ENCODE measurements at places on chromosomes 16 and 17. TPM values are rescaled to one million over a fixed set of nuclear protein-coding genes. Genes with fewer than 3 reads are reported as not detected.

- H3K4me3 ChIP-seq, result no peak overlapping the region
- no peak for DNase-seq
- H3K27ac ChIP-seq, result no peak overlapping the region
These were observed 16.2 kb upstream of the MRC2 start for GRCh38 chr17:62611292-62611691.

DNA sequence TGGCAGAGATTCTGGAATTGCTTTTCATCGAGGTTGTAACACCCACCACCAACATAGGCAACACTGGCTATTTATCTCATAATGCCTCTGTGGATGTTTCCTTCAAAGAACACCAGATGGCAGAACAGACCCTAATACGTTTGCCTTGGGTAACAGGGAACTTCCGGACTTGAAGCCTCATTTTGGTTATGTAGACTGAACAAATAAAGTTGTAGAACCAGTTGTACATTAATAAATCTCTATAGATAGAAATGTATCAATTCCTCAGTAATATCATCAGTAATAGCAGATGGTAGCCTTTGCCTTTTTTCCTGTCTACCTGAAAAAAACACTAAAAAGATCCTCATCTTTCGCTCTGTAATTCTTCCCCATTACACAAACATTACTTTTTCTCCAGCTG lies 25.9 kb upstream of the APOH start:
- H3K36me3 ChIP-seq, result no peaks in the 10 kb centered on the region
- no peak for DNase-seq
- no peak overlapping the region for H3K4me3 ChIP-seq
- no peaks in the 10 kb centered on the region for H3K27me3 ChIP-seq

Gene CCDC144A
- total RNA-seq, result 1.2 TPM

DNA sequence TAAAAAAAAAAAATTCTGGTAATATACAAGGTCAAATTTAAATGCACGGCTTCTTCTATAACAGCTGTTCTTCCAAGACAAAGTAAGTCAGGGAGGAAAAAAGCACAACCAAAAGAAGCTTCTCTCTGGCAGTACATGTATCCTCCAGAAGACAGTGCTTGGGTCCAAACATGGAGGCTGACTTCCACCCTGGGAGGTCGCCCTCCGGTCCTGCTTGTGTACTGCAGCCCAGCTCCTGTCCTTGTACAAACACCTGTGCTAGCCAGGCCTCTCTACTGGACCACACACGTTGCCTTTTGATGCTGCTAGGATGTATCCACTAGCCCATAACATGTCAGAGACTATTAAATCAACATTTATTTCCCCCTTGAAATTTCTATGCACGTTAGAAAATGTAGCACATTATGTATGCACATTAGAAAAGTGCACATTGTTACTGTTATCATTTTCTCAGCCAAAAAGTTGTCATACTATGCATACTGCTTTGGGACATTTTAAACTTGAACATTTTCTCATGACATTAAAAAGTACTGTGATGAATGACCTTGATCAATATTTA lies 21.9 kb downstream of the TEKT3 start:
- no peaks in the 10 kb centered on the region for H3K27me3 ChIP-seq
- H3K4me1 ChIP-seq, result no peaks in the 10 kb centered on the region

DNA sequence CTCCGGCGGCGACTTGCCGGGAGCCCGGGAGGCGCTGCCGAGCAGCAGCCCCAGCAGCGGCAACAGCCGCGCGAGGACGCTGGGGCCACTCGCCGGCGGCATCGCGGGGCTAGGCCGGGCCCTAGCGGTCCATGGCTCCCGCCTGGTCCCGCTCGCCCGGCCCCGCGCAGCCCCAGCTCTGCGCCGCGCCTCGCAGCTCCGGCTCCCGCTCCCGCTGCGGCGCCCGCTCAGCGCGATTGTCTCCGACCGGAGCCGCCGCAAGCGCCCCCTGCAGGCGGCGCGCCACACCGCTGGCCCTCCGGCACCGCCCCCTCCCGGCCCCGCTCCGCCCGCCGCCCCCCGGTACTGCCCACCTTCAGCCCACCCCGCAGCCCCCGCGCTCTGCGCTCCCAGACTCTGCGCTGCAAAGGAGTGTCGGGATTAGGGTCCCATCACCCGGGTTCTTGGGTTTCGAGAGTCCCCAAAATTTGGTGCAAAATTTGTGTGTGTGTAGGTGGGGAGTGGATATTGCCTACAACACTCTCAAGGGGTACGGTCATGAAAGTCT lies at the start of gene FAM171A2:
Gene FAM171A2 (minus strand): TSS at position 241 of the 547 bp plus-strand sequence. CDS start 139 bp downstream, at position 102.
- no peaks in the 10 kb centered on the region for H3K36me3 ChIP-seq
- DNase-seq, result peak; percentile 86
- H3K27me3 ChIP-seq, result peaks cover 17% of the 10 kb centered on the region
- peak within 1 kb of the TSS; percentile 88 for H3K4me3 ChIP-seq
- H3K27ac ChIP-seq, result peak within 1 kb of the TSS; percentile 90

DNA sequence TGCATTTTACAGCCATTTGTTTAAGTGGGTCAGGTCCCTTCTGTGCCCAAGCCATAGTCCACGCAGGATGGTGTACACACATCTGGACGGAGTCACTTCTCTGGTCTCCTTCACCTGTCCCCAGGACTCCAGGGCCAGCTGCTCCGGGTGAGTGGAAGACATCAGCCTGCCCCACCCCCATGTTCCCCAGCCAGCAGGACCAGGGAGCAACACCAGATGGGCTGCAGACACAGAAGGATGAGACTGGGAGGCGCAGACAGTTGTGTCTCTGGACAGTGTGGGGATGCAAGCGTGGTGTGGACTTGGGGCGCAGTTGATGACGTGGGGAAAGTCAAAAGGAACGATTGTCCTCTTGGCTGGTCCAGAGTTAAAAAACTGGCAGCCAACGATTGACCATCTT lies 24.6 kb upstream of the WFDC1 start:
- H3K4me3 ChIP-seq, result no peak overlapping the region
- H3K36me3 ChIP-seq, result no peaks in the 10 kb centered on the region
- peaks cover 4% of the 10 kb centered on the region for H3K4me1 ChIP-seq
- peaks cover 3% of the 10 kb centered on the region for H3K27me3 ChIP-seq

Gene CACNA1H
- 161 TPM for total RNA-seq

- H3K4me3 ChIP-seq, result no peak overlapping the region
- no peaks in the 10 kb centered on the region for H3K4me1 ChIP-seq
- H3K27ac ChIP-seq, result no peak overlapping the region
- DNase-seq, result no peak
- peaks cover 5% of the 10 kb centered on the region for H3K27me3 ChIP-seq
These were observed 72.0 kb downstream of the ABCC6 start for GRCh38 chr16:16151315-16151714.

- no peaks in the 10 kb centered on the region for H3K4me1 ChIP-seq
- peaks cover 6% of the 10 kb centered on the region for H3K27me3 ChIP-seq
- DNase-seq, result no peak
- no peaks in the 10 kb centered on the region for H3K36me3 ChIP-seq
- H3K4me3 ChIP-seq, result peak overlapping the region; percentile 46
These were observed 12.8 kb downstream of the SPNS3 start for GRCh38 chr17:4446326-4447071.

Gene NACA2
- not detected for total RNA-seq

Gene ARL5C
- not detected for total RNA-seq

GRCh38 chr17:69188064-69188463 lies 40.6 kb downstream of the ABCA10 start:
- no peak overlapping the region for H3K4me3 ChIP-seq
- no peaks in the 10 kb centered on the region for H3K27me3 ChIP-seq
- no peak for DNase-seq
- H3K27ac ChIP-seq, result no peak overlapping the region
- no peaks in the 10 kb centered on the region for H3K36me3 ChIP-seq

Gene LGALS9B
- not detected for total RNA-seq

DNA sequence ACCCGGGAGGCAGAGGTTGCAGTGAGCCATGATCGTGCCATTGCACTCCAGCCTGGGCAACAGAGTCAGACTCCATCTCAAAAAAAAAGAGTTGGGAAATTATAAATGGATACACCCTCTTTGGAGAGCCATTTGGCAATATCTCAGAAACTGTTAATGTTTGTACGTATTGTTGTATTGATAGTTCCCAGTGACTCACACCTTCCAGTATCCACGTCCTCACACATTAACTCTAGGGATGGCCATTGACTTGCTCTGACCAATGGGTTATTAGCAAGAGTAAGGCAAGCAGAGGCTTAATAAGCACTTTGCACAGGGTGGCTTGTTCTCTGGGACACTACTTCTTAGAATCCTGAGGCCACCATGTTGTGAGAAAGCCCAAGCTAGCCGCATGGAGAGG lies 107.6 kb upstream of the LHX1 start:
- DNase-seq, result no peak
- H3K4me1 ChIP-seq, result no peaks in the 10 kb centered on the region
- H3K27me3 ChIP-seq, result peaks cover 8% of the 10 kb centered on the region

Gene CBX2
- total RNA-seq, result 78.8 TPM

Measured in glutamatergic neuron (in vitro differentiated cells).